ENCODE measurements at places on chromosomes 4 and X.

DNA sequence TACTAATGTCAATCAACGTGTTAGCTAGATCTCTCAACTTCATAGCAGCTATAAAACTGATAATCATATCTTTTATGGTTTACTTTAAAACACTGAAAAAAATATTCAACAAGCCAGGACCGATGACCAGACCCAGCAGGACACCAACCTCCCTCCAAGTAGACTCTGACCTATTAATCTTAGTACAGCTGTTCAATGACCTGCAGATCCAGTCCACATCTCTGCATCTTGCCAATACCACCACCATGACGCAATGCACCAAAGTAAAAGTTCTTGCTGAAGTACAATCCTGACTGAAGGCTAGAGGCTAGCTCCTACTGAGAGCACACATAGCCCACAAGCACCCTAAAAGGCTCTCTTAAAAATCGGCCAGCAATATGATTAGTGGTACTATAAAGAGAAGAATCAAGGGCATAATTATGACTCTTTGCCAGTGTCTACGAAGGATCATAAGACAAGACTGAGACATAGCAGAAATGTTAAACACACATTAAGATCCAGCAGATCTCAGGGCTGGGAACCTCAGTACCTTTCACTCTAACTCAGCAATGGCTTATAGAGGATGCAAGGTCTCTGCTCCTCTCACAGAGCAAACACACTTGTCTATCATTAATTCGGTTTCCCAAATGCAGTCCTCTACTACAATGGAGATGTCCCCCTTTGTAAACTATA is 7.6 kb downstream of the MED14 start:
- no peak for DNase-seq

- no peak for DNase-seq
These were observed 10.5 kb upstream of the ADD1 start for GRCh38 chr4:2832981-2833670.

DNA sequence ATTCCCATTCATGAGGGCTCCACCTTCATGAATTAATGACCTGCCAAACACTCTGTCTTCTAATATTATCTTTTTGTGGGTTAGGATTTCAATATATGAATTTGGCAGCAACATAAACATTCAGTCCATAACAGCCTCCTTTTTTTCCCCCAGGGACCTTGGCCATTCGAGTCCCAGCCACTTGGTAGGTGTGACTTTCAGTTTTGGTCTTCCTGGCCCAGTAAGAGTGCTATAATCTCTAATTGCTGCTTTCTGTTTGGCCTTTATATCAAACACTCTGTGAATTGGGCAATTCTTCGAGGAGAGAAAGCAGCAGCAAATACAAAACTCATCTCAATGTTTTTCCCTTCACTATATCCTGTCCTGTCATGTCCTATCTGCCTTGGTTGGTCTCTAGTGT is 12.4 kb upstream of the RADX start:
- DNase-seq, result no peak

DNA sequence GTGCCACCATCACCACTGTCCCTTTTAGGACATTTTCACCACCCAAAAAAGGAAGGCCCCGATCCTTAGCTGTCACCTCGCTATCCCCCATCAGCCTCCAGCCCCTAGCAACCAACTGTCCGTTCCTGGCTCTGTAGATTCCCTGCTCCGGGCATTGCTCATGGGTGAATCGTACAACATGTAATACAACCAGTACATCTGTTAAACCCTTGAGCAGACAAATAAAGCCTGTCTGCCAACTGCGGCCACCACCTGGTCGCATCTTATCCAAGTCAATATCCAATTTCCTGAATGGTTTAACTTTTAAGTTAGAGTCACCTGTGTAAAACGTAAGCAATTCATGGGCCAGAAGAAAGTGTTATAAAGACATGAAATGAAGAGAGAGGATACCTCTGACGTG is 251.9 kb downstream of the AFAP1 start:
- no peak for DNase-seq

DNA sequence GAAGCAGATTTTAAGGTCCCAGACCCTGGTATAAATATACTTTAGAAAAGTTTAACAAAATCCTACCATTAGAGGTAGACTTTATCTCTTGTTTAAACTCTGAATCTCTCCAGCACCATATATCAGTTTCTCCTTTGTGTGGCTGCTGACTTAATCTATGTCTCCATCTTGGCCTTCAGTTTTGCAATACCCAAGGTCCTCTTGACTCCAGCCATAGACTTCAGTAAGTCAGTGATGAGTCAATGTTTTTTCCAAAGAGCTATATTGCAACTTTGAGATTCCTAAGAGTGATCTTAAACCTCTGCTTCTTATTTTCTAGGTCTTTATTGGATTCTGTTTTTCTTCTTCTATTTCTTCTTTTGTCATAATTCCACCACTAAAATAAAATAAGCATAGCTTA is 50.8 kb upstream of the ADGRL3 start:
- DNase-seq, result no peak

DNA sequence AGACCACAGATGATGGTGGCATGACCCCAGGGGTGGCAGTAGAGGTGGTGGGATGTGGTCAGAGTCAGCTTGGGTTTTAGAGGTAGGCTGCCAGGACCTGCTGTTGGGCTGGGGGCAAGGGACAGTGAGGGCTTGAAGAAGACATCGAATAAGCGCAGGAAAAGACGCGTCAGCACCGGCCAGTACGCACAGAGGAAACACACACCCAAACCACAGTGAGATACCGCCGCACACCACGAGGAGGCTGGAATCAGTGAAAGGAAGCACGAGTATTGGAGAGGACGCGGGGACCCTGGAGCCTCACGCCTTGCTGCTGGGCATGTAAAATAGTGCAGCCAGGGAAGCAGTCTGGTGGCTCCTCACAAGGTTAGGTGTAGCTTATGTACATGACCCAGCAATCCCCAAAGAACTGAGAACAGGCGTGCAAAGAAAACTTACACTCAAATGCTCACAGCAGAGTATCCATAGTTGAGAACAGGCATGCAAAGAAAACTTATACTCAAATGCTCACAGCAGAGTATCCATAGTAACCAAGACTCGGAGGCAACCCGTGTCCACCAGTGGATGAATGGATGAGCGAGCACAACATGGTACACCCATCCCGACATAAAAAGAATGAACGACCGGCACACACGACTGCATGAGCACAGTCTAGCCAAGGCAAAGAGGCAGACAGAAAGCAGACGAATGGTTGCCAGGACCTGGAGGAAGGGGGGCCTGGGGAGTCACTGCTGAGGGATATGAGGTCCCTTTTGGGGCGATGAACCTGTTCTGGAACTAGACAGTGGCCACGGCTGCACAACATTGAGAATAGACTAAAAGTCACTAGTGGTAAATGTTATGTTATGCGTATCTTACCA is 13.3 kb downstream of the PDZD4 start:
- DNase-seq, result no peak

- no peak for DNase-seq
These were observed 48.0 kb downstream of the SEPTIN11 start for GRCh38 chr4:76997532-76997931.

DNA sequence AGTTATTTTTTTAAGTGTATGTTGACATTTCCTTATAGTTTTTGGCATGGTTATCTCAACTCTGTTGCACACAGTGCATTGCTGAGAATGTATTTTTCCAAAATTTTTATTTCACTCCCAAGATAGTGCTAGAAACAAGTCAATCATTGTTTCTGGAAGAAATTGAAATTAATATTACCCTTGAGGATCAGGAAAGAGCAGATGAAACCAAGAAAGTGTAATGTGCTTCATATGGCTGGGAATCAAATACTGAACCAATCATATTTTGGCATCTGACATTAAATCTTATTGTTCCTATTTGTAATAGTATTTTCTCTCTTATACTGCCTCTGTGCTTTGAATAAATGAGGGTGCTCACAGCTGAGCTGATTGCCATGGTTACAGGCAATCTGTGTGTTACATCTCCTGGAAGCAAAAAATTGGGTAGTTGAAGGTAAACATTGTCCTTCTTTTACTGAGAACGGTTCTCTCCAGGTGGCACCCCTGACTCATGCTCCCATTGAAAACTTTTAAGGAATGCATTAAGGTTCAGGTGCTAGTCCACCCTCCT is 358.2 kb upstream of the NR3C2 start:
- no peak for DNase-seq

GRCh38 chr4:123092586-123092985 is 170.2 kb upstream of the NUDT6 start:
- DNase-seq, result no peak

DNA sequence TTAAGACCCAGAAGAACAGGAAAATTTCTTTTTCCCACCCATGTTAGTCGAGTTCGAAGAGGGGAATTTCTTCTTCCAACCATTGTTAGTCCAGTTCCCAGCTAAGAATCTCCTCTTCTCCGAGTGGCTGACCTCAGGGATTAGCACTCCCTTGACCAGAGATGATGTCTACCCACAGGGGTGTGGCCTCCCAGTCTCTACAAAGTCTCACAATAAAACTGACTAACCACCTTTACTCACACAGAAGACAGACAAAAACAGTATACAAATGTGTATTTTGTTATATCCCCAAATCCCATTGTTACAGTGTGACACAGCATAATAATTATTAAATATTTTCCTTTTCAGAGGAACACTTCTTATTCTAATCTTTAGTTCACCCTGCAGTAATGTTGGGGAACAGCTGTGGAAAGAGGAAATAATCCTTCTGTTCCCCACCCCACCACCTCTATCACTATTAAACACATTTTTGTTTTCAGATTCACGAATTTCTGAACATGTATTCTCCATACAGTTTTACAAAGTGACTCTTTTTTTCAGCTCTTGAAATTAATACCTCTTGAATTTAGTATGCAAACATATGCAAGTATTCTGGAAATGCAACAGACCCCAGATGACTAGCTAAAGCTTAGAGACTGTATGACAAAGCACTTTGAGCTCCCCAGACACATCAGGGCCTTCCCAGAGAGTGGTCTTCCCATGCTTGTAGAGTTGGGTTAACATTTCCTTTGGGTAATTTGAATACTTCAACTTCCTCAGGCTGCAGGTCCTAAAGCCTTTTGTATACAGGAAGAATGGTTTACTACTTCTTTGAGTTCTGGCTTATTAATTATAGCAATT is 62.5 kb upstream of the NFKB1 start:
- no peak for DNase-seq

DNA sequence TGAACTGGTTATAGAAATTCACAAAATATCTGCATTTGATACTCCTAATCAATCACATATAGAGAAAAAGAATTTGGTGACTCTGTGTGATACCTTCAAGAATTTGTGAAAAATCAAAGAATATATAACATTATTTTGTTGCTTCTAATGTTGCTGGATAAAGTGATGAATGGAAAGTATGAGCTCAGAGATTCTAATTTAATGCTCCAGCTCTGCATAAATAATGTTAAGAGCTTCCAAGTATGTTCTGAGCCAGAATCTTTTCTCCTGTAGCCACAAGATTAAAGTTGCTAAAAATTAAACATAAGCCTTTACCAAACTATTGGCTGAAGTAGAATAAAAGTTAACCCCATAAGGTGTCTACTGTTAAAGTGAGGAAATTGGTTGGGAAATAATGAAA is 294.7 kb upstream of the CT83 start:
- no peak for DNase-seq

GRCh38 chrX:43025806-43026315 is 247.9 kb upstream of the PPP1R2C start:
- DNase-seq, result no peak

- no peak for DNase-seq
These were observed 13.8 kb upstream of the MAN2B2 start for GRCh38 chr4:6561173-6561516.

GRCh38 chr4:76270244-76271175 is 19.0 kb downstream of the FAM47E start:
- no peak for DNase-seq

DNA sequence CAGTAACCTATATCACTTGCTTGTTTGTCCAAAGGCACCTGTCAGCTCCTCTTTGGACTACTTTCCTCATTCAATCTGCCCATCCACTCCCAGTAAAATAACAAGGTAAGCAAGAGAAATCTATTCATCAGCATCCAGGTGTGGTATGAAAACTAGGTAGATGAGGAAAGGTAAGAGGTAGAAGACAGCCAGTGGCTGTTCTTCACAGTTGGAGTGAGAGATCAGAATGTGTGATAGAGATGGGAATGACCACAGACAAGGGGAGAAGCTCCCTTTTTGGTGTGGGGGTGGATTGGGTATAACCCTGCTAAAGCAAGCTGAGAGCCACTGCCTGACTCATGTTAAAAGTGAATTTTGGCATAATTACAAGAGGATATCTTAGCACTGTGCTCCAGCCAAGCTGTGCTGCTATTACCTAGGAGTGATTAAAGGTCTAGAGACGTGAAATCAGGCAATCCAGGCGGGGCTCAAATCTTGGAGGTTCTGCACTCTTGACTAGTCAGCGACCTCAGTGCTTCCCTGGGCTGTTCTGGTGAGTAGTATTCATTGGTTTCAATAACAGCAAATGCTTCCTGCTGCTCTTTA is 28.1 kb upstream of the RASL11B start:
- DNase-seq, result no peak

GRCh38 chr4:54780149-54780495 is 122.4 kb downstream of the KIT start:
- no peak for DNase-seq

DNA sequence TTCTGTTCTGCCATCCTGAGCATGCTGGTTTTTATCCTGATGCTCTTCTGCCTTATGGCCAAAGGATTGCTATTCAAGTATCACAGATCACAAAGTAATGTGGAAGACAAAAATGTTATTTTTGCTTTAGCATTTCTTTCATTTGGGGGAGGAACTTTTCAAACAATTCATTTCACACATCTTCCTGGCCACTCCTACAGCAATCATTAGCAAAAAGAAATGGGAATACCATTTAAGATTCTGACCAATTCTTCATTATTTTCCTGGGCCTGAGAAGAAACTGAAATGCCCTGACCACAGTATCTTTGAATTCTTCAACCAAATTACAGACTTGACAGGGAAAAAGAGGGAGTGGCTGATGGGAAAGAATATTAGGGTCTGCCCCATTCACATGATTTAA is 38.0 kb upstream of the GRID2 start:
- no peak for DNase-seq

- DNase-seq, result no peak
These were observed 12.6 kb upstream of the IL13RA2 start for GRCh38 chrX:115029869-115030570.

DNA sequence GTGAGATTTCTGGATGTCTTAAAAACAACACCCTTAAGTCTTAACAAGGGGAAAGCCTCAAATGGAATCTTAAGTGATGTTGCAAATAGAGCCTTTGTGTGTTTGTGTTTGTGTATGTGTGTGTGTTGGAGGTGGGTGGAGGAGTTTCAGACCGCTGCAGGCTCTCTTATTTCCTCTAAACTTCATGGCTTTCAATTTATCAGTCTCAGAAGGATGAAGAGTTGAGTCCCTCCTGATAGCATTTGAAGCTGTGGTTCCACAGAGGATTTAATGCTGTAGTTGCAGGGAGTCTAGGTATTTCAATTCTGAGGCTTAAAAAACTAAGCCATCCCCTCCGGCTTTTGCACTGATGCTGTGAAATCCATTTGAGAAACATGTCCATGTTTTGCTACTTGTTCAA is 4.3 kb upstream of the AGA start:
- DNase-seq, result no peak
